Fibroblast of skin of abdomen (primary cell): ENCODE measurements at places on chromosomes 16 and 17.

DNA sequence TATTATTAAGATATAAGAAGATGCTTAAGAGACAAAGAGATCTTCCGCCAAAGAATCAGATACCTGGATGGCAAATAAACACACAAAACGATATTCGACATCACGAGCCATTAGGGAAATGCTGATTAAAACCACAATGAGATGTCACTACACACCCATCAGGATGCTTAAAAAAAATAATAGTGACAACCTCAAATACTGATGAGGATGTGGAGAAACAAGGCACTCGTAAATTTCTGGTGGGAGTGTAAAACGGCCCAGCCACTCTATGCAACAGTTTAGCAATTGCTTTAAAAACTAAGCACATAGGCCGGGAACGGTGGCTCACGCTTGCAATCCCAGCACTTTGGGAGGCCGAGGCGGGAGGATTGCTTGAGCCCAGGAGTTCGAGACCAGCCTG lies 39.4 kb downstream of the TBC1D16 start:
- no peak for DNase-seq

DNA sequence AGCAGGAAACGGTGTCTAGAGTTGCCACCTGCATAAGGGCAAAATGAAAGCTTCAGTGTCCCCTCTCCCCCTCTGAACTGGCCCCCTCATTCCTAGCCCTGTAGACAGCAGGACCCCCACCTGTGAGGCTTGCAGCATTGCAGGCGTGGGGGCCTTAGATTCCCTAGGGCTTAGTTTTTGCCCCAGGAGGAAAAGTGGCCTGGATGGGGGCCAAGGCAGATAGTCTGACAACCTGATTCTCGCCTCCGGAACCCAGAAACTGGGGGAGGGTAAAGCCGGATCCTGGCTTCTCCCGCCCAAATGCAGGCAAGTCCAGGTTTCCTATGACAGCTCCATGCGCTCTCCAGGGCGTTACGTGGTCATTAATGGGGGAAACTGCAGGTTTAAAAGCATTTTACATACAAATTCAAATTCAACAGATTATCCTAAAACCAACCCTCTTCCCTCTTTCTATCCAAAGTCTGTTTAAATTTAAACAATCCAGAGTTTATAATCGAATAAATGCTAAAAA lies 678 bp upstream of the HOXB6 start:
- no peak for DNase-seq

DNA sequence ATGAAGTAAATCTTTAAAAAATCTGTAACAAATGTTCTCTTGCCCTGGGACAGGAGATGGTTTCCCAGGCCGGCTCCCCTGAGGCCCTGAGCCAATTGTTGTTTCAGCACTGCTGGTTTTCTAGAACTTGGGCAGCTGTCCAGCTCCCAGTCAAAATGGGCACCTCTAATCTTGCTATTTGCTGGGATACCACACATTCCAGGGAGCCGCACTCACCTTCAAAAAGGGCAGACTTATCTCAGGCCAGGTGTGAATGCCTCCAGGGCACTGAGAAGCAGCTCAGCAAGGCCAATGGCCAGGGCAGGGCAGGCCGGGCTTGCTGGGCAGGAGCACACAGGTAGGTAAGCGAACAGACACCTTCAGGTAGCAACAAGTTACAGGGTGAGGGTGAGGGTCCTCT lies 24.4 kb downstream of the TRIM16 start:
- peak; percentile 23 for DNase-seq

- DNase-seq, result no peak
Observed at GRCh38 chr16:88333848-88334777, 48.6 kb upstream of the ZNF469 start.

GRCh38 chr17:6231886-6232731 lies 161.9 kb downstream of the WSCD1 start:
- no peak for DNase-seq

GRCh38 chr16:21219551-21219950 lies 8.2 kb upstream of the ZP2 start:
- DNase-seq, result no peak

- no peak for DNase-seq
Observed at GRCh38 chr17:67555855-67556254, 161.9 kb upstream of the NOL11 start.

GRCh38 chr17:12310811-12311210 lies 290.1 kb downstream of the MAP2K4 start:
- DNase-seq, result no peak

- no peak for DNase-seq
Observed at GRCh38 chr17:57281887-57282286, 25.6 kb downstream of the MSI2 start.

- peak; percentile 72 for DNase-seq
Observed at GRCh38 chr17:7296189-7296861, 1.9 kb upstream of the YBX2 start.

DNA sequence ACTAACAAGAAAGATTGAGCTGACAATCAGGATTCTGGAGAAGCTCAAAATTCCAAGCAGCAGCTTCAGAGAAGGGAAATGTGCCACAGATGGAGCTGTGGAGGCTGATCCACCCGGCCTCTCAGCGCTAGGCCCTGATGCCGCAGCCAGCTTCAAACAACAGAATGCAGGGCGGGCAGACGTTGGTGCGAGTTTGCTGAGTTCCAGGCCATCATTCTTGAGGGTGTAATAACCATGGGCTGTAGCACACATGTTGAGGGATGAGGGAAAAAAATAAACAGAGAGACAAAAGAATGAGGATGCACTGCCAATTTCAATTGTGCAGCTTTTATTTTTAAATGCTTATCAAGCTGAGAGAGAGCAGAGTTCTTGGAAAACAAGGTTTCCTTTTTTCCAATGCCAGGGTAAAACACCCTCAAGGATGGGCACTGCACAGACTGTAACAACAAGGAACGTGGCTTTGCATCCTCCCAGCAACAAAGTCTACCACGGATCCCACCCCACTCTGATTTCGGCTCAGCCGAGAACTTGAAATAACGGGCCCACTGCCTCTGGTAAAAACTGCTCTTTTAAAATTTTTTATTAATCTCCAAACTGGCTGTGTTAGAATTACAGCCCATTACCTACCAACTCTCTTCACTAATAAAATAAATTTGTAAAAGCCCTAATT lies 90.2 kb downstream of the SMG6 start:
- peak; percentile 76 for DNase-seq

DNA sequence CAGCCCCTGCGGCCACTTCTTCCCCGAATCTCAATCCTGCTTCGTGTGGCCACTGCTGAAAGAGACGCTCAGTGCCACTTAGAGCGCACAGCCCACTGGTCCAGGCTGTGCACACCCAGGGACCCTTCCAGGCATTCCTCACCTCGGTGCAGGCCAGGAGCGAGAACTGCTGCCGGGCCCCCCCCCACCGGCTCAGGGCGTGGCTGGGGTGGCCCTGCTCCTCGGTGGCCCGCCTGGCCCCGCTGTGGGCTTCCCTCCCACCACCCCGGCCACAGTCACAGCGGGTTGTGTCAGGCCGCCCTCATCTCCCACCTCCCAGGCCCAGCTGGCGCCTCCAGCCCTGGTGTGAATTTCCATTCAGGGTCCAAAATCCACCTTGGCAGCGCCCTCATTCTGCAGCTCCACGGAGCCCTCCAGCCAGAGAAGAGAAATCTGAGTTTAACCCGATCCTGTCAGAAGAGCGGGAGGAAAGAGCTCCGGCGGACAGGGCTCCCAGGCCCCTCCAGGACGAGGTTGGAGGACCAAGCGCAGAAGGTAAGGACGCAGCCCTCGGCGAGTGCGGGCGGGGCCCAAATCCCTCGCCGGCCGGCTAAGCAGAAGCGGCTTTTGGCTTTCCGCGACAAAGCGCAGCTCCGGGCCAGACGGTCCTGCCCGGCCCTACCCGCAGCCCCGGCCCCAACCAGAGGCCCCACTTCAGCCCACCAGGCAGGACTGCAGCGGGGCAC lies 12.0 kb downstream of the TBC1D16 start:
- DNase-seq, result no peak

- no peak for DNase-seq
Observed at GRCh38 chr17:56680676-56681075, 87.2 kb downstream of the NOG start.
